ENCODE measurements at places on chromosomes 5 and 9.

DNA sequence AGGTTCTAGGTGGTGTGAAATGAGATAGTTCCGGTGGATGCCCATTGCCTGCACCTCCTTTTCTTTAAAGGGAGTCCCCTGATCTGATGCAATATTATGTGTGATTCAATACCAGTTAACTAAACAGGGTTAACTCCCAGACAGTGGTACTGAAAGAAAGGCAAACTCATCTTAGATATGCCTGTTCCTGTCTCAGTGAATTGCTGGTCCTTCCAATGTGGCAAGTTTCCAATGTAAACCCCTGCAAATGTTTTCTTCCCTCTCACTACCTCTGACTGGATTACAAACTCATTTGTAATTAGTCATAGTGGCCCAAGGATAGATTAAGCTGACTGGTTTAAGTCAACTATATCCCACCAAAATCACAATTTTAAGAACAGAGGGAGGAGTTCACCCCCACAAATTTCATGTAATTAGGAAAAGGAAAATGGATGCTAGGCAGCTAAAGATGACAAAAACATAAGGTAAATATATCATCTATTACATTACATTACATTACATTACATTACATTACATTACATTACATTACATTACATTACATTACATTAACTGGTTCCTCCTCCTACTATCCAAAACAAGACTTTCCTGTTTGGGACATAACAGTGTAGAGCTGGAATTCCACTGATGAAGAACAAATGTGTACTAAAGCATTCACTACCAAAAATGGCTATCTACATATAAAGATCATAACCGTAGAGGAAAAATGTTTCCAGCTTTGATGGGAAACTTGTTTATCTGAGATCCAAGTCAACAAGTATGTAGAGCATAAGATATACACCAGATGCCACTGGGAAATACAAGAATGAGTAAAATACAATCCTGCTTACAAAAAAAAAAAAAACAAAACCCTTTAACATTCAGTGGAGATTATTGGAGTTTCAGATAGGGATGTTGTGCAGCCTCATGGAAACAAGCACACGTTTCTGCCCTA lies 121.5 kb upstream of the SNX2 start:
- no peak for DNase-seq

DNA sequence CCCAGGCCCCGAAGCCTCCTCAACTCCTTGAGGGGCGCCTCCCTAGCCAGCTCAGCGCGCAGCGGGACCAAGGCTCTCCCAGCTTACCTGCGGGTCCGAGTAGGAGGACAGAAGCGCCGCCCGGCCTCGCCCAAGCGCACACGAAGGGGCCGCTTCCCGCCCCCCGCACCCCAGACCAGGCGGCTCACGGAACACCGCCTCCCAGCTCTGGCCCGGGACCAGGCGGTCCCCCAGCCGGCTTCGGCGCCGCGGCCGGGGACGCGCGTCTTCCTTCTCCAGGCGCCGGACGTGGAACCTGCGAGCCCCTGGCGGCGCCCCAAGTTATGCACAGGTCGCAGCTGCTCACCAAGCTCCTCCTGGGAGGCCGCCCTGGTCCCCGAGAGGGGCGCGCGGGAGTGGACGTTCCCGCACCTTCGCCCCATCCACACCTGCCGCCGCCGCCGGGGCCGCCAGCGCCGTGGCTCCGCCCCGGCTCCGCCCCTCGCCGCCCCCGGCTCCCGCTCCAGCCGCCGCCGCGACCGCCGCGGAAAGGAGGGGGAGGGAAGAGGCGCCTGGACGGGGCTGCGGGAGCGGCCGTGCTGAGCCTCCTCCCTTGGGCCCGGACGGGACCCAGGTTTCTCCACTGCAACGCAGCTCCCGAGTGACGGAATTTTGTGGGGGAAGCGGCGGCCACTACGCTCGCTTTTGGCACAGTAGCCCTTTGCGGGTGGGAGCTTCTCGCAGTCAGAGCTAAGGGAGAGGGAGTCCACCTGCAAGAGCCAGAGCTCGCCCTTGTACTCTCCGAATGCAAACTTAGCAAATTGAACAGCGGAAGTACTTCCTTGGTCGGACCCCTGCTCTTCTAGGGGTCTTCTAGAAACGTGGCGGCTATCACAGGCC lies 77.5 kb upstream of the IFNE start:
- no peak for DNase-seq

DNA sequence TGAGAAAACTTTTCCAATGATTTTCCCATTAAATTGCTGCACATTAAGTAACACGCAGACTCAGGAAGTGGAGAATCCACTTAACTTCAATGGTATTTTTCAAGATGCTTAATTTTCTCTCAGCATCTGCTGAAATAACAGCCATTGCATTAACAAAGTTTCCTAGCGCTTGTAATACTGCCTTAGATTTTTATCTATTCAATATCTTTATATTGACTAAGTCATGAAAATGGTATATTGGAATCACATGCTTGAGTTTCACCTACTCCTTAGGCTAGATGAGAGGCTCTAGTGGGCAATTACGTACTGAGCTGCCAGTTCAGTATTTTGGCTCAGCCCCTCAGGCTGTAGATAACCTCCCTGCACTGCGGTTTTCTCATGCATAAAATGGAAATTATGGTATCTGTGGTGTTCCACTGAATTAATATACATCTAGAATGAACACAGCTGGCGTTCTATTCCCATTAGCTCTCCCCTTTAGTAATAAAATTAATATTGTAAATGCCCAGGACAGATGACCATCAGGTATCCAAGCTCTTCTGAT lies 112.9 kb downstream of the MTX3 start:
- DNase-seq = no peak

DNA sequence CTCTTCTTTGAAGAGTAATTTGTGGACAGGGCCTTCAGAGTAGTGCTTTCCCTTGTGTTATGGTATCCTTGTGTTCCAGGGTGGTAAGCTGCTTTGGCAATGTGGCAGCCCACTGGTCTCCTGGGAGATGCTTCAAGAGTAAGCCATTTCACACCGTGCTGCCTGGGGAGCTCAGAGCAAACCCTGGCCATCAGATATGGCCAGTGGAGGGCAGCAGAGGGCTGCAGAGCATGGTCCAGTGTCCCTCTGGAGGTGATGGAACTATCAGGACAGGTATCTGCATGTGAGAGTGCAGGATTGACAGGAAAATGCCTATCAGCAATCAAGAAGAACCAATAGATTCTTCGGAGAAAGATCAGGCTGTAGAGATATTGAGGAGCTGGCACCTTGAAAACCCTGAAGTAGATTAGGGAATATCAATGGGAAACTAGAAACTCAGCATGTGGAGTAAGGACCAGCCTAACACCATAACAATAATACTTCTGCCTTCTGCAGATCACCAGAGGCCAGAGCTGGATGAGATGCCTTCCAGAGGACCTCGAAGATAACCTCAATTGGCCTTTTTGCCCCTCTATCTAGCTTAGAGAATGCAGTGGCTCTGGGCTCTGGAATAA lies 90.8 kb downstream of the PLPPR1 start:
- DNase-seq = peak; percentile 53

DNA sequence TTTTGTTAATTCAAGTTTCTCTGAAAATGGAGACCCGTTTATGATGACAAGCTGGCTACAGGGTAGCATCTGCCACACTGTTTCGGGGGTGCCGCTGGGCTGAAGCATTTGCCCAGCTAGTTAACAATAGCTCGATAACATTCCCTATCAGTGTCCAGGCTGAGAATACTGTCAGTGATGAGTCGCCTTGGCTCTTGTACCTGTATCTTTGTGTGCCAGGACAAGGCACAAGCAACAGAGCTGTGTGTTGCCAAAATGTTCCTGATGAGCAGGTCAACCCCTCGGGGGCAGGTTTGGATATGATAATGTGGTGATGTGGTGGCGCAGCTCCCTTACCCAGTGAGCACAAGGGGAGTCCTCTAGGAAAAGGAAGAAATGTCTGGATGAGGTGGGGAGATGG lies 7.0 kb downstream of the TGFBI start:
- no peak for DNase-seq

DNA sequence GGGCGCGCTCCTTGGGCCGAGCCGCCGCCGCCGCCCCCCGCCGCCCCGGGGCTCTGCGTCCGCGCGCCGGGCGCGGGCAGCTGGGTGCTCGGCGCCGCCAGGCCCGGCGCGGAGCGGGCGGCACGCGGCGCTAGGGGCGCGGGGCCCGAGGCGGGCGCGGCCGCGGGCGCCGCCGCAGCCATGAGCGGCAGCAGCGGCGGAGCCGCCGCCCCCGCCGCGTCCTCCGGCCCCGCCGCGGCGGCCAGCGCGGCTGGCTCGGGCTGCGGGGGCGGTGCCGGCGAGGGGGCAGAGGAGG lies 351 bp downstream of the TRIO start:
- DNase-seq = no peak

DNA sequence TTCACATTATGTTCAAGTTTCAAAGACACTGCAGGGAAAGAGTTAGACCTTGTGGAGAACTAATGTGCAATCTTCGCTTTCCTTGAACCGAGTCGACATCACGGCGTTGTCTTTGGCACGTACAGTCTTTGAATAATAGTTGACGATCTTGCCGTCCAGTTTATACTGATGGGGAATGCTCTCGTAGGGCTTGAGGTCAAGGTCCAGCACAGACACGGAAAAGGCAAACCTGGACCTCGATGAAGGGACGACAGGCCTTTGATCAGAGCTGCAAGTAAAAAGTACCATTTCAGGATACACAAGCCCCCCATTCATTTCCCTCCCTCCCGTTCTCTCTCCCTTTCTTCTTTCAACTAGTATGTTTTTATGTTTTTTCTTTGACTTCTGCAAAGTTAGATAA lies 54.1 kb downstream of the IPPK start:
- DNase-seq = no peak

All from NCI-H748 treated with DMSO at 0.1 percent for 48 hours (cell line).